Small intestine (tissue), 16 donors: ENCODE measurements at places on chromosomes 5 and 9.

- no peak for DNase-seq
Observed at GRCh38 chr5:180333661-180334060, 19.5 kb downstream of the GFPT2 start.

- no peak for DNase-seq
Observed at GRCh38 chr9:72065076-72065475, 4.7 kb upstream of the C9orf57 start.

DNA sequence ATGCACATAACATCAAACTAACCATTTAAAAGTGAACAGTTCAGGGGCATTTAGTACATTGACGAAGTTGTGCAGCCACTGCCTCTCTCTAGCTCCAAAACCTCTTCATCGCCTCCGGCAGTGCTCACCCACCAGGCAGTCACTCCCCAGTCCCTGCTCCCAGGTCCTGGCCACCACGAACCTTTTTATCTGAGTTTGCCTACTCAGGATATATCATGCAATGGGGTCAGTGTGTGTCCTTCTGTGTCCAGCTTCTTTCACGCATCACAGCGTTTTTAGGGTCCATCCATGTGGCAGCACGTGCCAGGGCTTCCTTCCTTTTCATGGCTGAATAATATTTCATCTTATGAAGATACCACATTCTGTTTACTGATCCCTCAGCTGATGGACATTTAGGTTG is 4.6 kb downstream of the AHRR start:
- DNase-seq: no peak

GRCh38 chr9:37174247-37174646 is 53.9 kb downstream of the ZCCHC7 start:
- DNase-seq: no peak

- DNase-seq: no peak
Observed at GRCh38 chr5:26553079-26553478, 485.3 kb downstream of the CDH9 start.

DNA sequence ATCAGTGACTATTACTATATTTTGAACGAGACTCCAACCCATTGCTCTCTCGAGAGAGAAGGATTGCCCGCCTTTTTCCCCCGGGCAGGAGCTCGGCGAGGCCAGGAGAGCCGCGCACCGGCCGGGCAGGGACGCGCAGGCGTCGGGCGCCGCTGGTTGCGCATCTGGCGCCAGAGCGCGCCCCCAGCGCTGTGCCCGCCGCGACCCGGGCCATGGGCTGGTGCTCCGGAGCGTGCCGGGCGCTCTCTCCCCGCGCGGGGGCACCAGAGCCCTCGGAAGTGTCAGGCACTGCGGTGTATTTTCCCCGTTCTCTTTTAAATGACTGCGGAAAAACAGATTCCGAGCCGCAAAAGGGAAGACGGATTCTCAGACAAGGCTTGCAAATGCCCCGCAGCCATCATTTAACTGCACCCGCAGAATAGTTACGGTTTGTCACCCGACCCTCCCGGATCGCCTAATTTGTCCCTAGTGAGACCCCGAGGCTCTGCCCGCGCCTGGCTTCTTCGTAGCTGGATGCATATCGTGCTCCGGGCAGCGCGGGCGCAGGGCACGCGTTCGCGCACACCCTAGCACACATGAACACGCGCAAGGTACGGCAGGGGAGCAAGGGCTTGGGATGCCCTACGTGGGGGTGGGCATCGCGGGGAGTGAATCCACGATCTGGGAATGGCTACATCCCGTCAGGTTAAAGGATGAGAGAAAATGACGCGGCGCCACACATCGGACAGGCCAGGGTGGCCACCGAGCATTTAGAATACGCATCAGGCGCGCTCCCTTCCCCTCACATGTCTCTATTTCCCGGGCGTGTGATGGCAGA is 1.1 kb upstream of the NTRK2 start:
- DNase-seq: peak; percentile 61

DNA sequence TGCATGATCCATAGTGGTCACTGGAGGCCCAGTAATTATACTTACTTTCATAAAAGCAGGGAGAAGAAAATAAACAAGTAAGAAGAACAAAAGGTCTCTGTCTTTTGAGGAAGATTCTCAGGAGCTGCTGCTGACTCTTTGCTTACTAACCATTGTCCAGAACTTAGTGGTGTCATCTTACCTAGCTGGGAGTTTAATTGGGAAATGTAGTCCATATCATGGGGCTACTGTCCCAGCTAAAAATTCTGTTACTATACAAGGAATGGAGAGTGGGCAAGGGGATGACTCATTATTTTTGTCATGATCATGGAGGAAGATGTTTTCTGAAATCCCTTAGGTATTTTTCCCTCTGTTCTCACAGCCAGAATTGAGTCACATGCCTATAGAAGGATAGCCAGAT is 639.3 kb downstream of the MTRR start:
- no peak for DNase-seq

- no peak for DNase-seq
Observed at GRCh38 chr5:112418659-112419163, 366 bp downstream of the EPB41L4A start.

GRCh38 chr9:8895106-8895860 is 1095.7 kb upstream of the DMAC1 start:
- no peak for DNase-seq

DNA sequence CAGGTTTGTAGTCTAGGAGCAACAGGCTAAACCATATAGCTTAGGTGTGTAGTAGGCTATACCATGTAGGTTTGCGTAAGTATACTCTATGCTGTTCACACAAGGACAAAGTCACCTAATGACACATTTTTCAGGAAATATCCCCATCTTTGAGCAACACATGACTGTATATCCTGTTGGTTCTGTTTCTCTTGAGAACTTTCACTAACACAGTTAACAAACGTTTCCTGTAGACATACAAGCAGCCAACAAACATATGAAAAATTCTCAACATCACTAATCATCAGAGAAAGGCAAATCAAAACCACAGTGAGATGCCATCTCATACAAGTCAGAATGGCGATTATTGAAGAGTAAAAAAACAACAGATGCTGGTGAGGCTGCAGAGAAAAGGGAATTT is 68.2 kb downstream of the NR2F1-AS1 start:
- DNase-seq: no peak

DNA sequence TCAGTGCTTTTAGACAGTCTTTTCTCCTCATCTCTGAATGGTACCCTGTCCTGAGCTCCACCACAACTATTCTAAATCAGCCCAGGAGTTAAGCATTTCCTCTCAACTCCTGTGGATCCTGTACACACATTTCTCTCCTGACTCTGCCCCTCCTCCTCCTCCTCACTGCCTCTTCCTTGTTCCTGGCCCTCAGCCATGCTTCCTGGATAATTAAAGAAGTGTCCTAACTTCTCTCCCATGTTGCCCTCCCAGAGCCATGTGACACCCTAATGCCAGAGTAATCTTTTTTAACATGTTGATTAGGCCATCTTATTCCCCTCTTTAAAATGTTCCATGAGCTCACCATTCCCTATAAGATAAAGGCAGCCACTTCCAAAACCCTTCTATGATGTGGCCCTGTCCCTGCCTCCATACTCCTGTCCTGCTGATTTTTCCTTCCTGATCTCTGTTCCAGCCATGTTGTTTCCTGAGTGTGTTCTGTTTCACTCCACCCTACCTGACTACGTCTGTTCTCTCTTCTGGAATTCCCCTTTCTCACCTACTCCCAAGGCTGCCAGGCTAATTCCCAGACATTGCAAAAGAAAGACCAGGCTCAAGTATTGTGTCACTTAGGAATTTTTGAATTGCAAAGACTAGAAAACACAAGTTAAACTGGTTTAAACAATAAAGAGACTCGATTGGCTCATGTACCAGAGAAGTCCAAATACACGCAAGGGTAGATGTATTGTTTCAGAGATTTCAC is 295.2 kb downstream of the MAST4 start:
- no peak for DNase-seq

DNA sequence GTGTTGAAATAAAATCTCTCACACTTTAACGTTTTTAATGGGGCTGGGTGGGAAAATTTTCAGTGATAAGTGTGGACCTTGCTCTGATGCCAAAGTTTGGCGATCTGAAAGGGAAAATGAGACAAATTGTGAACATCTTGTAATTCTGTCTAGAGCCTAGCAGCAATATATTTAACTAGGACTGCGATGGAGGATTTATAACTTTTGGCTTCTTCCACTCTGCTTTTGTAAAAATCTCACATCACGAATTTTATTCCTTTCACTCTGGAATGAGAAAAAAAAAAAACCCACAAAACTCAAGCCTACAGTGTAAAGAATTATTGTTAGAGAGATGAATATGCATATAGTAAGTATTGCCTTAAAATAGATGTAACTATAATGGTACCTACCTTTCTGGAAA is 19.9 kb downstream of the CCNH start:
- no peak for DNase-seq

- no peak for DNase-seq
Observed at GRCh38 chr5:29367176-29367833, 1826.2 kb upstream of the CDH6 start.

GRCh38 chr5:33934176-33934575 is 2.0 kb upstream of the RXFP3 start:
- DNase-seq: no peak

DNA sequence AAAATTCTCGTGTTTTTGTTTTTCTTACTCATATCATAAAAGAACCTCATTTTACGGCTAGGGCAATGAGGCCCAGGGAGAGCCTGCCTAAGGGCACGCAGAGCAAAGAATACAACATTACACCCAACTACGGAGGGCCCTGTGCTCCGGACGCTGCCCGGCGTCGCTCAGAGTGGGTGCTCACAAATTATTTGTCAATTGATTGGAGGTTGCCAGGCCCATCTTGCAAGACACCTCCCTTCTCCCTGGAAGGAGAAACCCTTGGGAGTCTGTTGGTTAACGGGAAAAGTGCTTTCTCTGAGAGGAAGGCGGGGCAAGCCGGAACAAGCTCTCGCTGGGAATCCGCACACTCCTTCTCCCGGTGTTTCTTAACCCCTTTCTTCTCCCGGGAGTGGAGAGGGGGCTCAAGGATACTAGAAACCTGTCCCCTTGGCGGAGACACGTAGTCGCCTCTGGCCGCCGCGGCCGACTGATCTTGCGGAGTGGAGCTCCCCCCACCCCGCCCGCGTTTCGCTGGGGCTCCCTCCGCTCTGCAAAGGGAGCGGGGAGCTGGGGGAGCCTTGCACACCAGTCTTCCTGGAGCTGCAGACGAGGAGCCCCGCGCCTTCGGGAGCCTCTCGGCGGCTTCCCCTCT is 599.3 kb upstream of the SGCD start:
- DNase-seq: no peak

- DNase-seq: no peak
Observed at GRCh38 chr5:98794414-98795080, 21.1 kb downstream of the RGMB start.

GRCh38 chr5:40442346-40442745 is 237.4 kb upstream of the PTGER4 start:
- DNase-seq: peak; percentile 72

- no peak for DNase-seq
Observed at GRCh38 chr5:102666164-102666946, 88.8 kb upstream of the PAM start.

- no peak for DNase-seq
Observed at GRCh38 chr9:136943291-136944211, 987 bp downstream of the FBXW5 start.

DNA sequence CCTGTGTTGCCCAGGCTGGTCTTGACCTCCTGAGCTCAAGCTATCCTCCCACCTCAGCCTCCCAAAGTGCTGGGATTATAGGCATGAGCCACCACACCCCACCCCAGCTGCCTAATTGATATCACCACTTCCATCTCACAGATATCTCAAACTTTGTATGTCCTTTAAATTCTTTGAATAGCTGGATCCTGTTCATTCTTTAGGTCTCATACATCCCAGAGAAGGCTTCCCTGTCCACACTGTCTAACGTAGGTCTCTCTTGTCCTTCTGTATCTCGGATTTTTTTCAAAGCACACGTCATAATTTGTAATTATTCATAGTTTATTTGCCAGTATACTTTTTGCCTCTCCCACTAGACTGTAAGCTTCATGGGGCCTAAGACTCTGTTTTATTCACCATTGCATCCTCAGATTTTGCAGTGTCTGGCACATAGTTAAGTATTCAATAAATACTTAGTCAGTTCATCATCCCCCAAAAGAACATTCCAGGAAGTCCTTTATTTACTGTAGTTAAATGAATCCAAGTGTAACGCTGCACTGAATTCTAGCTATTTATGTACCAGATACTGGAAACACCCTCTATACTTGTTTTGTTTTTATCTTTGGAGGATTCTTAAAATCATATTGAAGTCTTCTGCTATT is 10.5 kb downstream of the ARSK start:
- no peak for DNase-seq

DNA sequence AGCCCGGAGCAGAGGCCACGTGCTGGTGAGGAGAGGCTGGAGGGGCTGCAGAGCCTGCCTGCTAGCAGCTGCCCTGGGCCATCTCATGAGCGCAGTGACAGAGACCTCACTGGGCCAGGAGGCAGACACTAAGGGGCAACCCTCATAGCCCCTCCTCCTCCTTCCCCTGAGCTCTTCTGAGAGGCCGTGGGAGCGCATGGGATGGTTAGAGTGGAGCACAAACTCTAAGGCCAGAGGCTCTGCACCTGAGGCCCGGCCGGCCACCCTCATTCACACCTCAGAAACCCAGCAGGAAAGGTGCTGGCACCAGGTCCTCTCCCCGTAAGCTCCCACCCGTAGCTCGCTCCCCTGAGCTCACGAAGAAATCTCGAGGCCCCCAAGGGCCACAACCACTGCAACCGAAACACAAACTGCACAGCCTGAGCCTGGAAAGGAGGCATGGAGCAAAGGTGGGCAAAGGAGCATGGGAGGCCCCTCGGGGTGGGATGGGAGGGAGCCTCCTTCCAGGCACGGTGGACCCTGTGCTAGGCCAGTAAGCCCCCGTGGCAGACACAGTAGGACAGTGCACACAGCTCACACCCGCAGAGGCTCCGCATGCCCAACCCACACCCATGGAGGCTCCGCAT is 17.7 kb downstream of the CAMSAP1 start:
- DNase-seq: no peak

DNA sequence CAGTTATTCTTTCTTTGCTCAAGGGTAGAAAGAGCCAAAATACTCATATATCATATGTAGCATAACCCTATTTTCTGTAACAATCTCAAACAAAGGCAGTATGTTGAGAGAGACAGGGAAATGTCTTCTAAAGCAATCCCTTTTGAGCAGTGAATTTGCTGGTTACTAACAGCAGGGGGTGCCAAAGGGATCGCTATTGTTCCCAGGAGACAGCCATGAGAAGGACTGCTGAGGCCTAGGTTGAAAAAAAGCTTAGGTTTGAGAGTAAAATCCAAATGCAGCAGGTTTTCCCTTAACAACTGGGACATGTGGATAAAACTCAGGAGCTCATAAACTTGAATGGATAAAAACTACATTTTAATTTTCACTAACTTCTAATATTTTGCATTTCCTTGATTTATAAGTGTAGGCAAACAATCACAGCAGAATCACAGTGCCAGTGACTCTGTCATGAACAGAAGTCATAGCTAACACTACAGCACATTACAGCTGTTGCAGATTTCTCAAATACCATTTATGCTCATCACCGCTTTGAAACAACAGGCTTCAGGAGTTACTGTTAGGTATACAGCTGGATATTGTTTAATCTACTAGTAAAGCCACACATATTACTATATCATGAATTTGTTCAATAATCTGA is 148.4 kb downstream of the MAPKAP1 start:
- DNase-seq: peak; percentile 76

- peak; percentile 38 for DNase-seq
Observed at GRCh38 chr5:90472783-90473395, 1.7 kb downstream of the MBLAC2 start.
